ENCODE measurements at places on chromosomes 1 and 21. TPM values are rescaled to one million over a fixed set of nuclear protein-coding genes. Genes with fewer than 3 reads are reported as not detected.

GRCh38 chr1:200355801-200356200, 54.0 kb downstream of the ZNF281 start:
- no peak overlapping the region for H3K4me3 ChIP-seq
- H3K27ac ChIP-seq: peak overlapping the region; percentile 9
- no peak for DNase-seq
- H3K27me3 ChIP-seq: no peaks in the 10 kb centered on the region
- no peaks in the 10 kb centered on the region for H3K36me3 ChIP-seq

- H3K27ac ChIP-seq: no peak overlapping the region
- no peak overlapping the region for H3K4me3 ChIP-seq
- DNase-seq: no peak
- H3K4me1 ChIP-seq: peaks cover 7% of the 10 kb centered on the region
- H3K27me3 ChIP-seq: peaks cover 2% of the 10 kb centered on the region
Measured at GRCh38 chr1:201284636-201285035, 1.3 kb downstream of the PKP1 start.

DNA sequence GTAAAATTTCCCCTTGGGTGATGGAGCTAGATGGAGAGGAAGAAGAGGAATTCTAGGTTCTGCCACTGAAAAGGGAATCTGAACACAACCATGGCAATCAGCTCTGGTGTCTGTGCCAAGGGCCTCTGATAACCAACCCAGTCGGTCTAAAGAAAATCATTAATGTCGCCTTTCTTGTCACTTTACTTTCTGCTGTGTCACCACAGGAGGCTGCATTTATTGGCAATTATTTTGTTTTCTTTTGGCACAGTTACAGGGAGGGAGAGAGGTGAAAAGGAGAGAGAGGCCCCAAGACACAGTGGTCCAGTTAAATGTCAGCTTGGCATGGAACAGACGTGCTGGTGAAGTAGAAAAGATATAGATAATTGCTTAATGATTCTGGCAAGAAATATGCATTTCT, 287.0 kb downstream of the ASTN1 start:
- no peaks in the 10 kb centered on the region for H3K36me3 ChIP-seq
- H3K4me3 ChIP-seq: no peak overlapping the region
- DNase-seq: no peak
- no peaks in the 10 kb centered on the region for H3K27me3 ChIP-seq
- H3K27ac ChIP-seq: no peak overlapping the region
- H3K4me1 ChIP-seq: no peaks in the 10 kb centered on the region

- H3K36me3 ChIP-seq: no peaks in the 10 kb centered on the region
- H3K4me1 ChIP-seq: no peaks in the 10 kb centered on the region
- H3K4me3 ChIP-seq: no peak overlapping the region
- H3K27me3 ChIP-seq: no peaks in the 10 kb centered on the region
- H3K27ac ChIP-seq: no peak overlapping the region
Measured at GRCh38 chr1:115191691-115192090, 102.4 kb upstream of the TSPAN2 start.

DNA sequence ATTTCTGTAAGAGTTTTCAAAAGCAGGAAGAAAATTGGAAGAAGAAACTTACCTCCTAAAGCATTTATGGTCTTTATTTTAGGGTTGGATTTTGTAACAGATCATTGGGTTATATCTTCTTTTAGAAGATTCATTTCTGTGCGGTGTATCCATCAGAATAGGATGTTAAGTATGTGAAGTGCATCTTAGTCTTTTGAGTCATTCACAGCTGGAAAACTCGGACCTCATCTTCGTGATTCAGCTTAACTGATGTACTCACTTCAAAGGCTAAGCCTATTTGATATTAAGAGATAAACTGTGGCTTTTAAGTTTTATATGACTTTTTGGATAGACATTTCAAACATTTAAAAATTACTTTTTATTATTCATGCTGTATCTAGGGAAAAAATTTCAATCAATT, 56.3 kb downstream of the GIPC2 start:
- no peak overlapping the region for H3K4me3 ChIP-seq
- no peaks in the 10 kb centered on the region for H3K36me3 ChIP-seq
- H3K27ac ChIP-seq: no peak overlapping the region
- no peak for DNase-seq
- no peaks in the 10 kb centered on the region for H3K4me1 ChIP-seq

DNA sequence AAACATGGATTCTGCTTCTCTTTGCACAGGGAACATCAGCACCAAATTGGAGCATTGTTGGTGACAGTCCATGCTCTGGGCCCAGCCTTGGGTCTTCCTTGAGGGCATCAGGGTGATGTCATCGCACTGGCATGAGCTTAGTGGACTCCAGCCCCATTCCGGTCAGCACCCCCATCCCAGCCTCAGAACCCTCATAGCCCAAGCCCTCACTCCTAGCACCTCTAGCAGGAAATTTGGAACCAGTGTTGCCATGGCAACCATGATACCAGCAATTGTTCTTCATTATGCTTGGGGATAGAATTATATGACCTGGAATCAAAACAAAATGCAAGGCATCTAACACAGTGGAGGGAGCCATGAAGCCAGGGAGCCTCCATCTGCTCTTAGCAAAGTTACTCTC, 83.1 kb downstream of the VWA5B1 start:
- H3K27me3 ChIP-seq: no peaks in the 10 kb centered on the region
- DNase-seq: no peak
- H3K4me1 ChIP-seq: no peaks in the 10 kb centered on the region
- no peaks in the 10 kb centered on the region for H3K36me3 ChIP-seq
- H3K4me3 ChIP-seq: no peak overlapping the region
- H3K27ac ChIP-seq: no peak overlapping the region

DNA sequence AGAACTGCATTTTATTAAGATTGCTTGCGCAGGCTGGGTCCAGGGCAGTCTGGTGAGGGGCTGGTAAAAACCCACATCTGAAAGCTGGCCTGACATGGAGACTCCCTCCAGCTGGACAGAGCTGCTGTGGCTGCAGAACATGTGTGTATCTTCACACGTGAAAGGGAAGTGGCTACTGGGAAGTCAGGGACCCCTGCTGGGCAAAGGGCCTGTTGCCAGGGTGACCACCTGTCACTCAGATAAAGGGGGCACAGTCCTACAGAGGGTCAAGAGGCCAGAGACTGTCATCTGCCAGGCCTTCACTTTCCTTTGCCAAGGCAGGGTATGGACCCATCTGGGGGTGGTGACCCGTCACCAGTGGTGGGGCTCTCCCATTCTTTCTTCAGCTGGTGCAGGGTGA, 17.5 kb downstream of the NKAIN1 start:
- no peak overlapping the region for H3K27ac ChIP-seq
- DNase-seq: no peak
- H3K4me3 ChIP-seq: no peak overlapping the region
- no peaks in the 10 kb centered on the region for H3K4me1 ChIP-seq
- H3K36me3 ChIP-seq: no peaks in the 10 kb centered on the region

DNA sequence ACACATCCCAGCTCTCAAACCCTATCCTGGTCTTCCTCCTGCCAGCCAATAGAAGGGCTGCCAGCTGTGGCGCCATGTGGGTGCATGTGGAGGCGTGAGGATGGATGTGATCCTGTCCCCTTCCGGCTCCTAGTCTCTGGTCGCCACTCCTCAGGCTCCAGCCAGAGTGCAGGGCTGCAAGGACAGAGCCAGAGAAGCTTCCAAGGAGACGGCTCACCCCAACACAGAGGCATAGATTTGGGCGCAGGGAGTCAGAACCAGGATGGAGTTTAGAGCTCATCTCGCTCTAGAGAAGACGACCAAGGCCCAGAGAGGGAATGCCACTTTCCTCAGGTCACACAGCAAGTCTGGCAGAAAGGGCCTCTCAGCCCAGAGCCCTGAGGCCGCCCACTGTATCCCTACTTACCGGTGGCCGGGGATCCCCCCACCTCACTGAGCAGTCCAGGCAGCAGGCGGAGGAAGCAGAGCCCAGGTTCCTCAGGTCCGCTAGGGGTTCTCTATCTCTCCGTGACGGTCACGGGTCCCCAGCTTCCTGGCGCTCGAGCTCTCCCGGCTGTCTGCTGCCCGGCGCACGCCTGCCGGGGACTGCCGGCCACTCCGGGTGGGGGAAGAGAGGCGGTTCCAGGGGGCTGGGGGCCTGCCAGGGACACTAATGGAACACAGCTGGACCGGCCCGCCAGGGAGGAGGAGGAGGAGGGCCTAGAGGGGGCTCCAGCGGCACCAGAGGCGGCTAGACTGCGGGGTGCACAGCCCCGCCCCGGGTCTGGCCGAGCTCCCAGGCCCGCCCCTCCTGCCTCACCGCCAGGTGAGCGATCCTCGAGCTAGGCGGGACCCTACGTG, at the start of gene COL16A1:
Gene COL16A1 (minus strand): TSS at position 587 of the 840 bp plus-strand sequence. CDS start 1,824 bp downstream, outside the sequence.
- no peak within 1 kb of the TSS for H3K4me3 ChIP-seq
- H3K27ac ChIP-seq: no peak within 1 kb of the TSS
- H3K27me3 ChIP-seq: peaks cover 7% of the 10 kb centered on the region
- H3K4me1 ChIP-seq: peaks cover 72% of the 10 kb centered on the region

DNA sequence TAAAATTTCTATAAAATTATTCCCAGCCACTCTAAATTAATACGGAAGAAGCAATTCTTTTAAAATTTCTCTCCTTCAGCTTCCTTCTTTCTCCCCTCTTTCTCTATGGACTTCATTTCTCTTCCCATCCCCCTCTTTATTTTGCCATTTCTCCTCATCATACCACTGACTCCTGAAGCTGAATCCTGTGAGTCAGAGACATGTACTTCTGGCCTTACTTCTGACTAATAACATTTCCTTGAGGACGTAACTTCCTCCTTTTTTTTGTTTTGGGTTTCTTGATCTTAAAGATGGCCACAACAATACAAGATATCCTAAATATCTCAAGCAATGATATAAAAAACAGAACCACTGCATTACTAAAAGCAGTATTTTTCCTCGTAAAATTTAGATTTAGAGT, 63.6 kb upstream of the DENND1B start:
- H3K27ac ChIP-seq: no peak overlapping the region
- no peaks in the 10 kb centered on the region for H3K27me3 ChIP-seq
- H3K4me3 ChIP-seq: no peak overlapping the region
- H3K36me3 ChIP-seq: no peaks in the 10 kb centered on the region
- no peaks in the 10 kb centered on the region for H3K4me1 ChIP-seq
- DNase-seq: no peak

DNA sequence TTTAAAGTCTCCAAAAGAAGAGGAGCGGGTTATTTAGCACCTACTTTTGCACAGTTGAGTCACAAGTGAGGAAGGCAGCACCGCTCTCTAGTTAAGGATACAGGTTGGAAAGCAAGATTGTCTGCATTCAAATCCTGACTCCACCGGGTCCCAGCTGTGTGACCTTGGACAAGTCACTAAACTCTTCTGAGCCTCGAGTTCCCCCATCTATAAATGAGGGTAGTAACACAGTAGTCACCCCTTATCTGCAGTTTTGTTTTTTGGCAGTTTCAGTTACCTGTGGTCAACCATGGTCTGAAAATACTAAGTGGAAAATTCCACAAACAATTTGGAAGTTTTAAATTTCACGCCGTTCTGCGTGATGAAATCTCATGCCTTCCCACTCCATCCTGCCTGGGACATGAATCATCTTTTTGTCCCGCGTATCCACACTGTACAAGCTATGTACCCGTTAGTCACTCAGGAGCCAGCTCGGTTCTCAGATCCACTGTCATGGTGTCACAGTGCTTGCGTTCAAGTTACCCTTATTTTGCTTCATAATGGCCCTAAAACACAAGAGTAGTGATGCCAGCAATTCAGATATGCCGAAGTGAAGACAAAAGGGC, 49.4 kb downstream of the CAPZB start:
- H3K27ac ChIP-seq: no peak overlapping the region
- H3K36me3 ChIP-seq: peaks cover 15% of the 10 kb centered on the region
- H3K4me1 ChIP-seq: peaks cover 46% of the 10 kb centered on the region
- H3K27me3 ChIP-seq: no peaks in the 10 kb centered on the region
- DNase-seq: no peak

- DNase-seq: no peak
- no peaks in the 10 kb centered on the region for H3K4me1 ChIP-seq
- no peaks in the 10 kb centered on the region for H3K27me3 ChIP-seq
- H3K27ac ChIP-seq: no peak overlapping the region
- no peak overlapping the region for H3K4me3 ChIP-seq
- H3K36me3 ChIP-seq: no peaks in the 10 kb centered on the region
Measured at GRCh38 chr1:175099916-175100315, 32.3 kb downstream of the TNN start.

GRCh38 chr1:203304391-203304918, 864 bp upstream of the BTG2 start:
- H3K36me3 ChIP-seq: peaks cover 30% of the 10 kb centered on the region
- peaks cover 74% of the 10 kb centered on the region for H3K4me1 ChIP-seq
- peak overlapping the region; percentile 92 for H3K27ac ChIP-seq
- no peak for DNase-seq

GRCh38 chr1:204426971-204427701, 15.5 kb upstream of the PPP1R15B start:
- no peak for DNase-seq
- H3K36me3 ChIP-seq: peaks cover 38% of the 10 kb centered on the region
- H3K27ac ChIP-seq: no peak overlapping the region
- no peaks in the 10 kb centered on the region for H3K27me3 ChIP-seq

GRCh38 chr1:34278211-34278610, 101.5 kb downstream of the C1orf94 start:
- no peaks in the 10 kb centered on the region for H3K4me1 ChIP-seq
- no peak for DNase-seq
- H3K27ac ChIP-seq: no peak overlapping the region
- H3K27me3 ChIP-seq: no peaks in the 10 kb centered on the region
- H3K36me3 ChIP-seq: no peaks in the 10 kb centered on the region
- H3K4me3 ChIP-seq: no peak overlapping the region

DNA sequence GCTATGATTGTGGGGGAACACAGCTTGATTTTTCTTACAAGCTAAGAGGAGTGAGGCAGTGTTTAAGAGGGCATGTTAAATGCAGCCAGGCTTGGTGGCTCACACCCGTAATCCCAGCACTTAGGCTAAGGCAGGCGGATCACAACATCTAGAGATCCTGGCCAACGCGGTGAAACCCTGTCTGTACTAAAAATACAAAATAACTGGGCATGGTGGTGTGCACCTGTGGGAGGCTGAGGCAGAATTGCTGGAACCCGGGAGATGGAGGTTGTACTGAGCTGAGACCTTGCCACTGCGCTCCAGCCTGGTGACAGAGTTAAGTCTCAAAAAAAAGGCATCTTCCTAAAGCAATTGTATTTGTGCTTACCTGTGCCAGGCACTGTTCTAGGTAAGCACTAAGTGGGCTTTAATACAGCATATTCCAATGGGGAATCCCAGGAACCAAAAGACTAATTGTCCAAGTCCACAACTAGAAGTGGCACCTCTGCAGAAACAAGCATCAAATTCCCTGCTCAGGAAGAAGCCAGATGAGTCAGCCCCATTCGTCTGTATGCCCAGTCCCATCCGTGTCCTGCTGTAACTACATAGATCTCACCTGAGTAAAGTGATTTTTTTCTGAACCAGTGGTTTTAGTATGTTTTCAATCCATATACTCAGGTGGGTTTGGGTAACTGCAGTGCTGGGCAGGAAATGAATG, 4.6 kb downstream of the RCC1 start:
- no peak overlapping the region for H3K4me3 ChIP-seq
- peaks cover 61% of the 10 kb centered on the region for H3K4me1 ChIP-seq
- no peak overlapping the region for H3K27ac ChIP-seq
- peak; percentile 51 for DNase-seq
- peaks cover 57% of the 10 kb centered on the region for H3K36me3 ChIP-seq
- H3K27me3 ChIP-seq: no peaks in the 10 kb centered on the region

GRCh38 chr1:243968413-243968812, 82.7 kb upstream of the ZBTB18 start:
- H3K27ac ChIP-seq: no peak overlapping the region
- no peak overlapping the region for H3K4me3 ChIP-seq
- no peaks in the 10 kb centered on the region for H3K4me1 ChIP-seq

FCRL3 gene
- total RNA-seq: 117 TPM

OR2L2 gene
- 0.19 TPM for total RNA-seq

THEM5 gene
- total RNA-seq: 0.52 TPM

ERICH3 gene
- total RNA-seq: 1.0 TPM

NUP210L gene
- 0.24 TPM for total RNA-seq

CSMD2 gene
- not detected for total RNA-seq

RAB3B gene
- total RNA-seq: not detected

KCNJ9 gene
- total RNA-seq: not detected

FALEC gene
- total RNA-seq: not detected
